GM23338 (cell line): ENCODE measurements at places on chromosomes 11 and 22. TPM values are rescaled to one million over a fixed set of nuclear protein-coding genes. Genes with fewer than 3 reads are reported as not detected.

DNA sequence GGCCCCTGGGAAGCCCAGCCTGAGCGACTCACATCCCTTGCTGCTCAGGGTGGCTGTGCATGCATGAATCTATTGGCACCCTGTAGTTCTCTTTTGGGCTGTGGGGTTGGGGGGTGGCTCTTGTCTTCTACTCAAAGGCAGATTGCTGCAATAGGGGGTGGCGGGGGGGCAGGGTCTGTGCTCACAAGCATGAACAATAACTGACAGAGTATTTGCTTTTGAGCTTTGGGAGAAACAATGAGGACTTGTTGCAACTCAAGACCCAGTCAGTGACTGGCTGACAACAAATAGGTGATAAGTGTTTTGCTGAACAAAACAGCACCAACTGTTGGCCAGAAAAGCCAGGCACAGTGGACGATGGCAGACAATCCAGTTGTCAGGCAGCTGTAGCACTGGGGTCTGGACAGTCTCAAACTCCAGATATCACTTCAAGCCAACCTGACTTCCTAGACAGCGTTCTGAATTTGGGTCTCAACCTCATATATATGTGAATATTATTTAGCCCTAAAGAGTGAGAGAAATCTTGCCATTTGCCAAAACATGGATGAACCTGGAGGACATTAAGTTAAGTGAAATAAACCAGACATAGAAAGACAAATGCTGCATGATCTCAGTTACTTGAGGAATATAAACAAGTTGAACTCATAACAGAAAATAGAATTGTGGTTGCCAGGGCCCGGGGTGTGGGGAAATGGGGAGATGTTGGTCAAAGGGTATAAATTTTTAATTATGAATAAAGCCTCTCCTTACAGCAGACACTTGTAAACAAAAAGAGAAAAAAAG is 61.7 kb downstream of the ME3 start:
- no peak for DNase-seq

GRCh38 chr11:114280696-114281095 is 15.5 kb upstream of the NNMT start:
- peak; percentile 92 for DNase-seq

DNA sequence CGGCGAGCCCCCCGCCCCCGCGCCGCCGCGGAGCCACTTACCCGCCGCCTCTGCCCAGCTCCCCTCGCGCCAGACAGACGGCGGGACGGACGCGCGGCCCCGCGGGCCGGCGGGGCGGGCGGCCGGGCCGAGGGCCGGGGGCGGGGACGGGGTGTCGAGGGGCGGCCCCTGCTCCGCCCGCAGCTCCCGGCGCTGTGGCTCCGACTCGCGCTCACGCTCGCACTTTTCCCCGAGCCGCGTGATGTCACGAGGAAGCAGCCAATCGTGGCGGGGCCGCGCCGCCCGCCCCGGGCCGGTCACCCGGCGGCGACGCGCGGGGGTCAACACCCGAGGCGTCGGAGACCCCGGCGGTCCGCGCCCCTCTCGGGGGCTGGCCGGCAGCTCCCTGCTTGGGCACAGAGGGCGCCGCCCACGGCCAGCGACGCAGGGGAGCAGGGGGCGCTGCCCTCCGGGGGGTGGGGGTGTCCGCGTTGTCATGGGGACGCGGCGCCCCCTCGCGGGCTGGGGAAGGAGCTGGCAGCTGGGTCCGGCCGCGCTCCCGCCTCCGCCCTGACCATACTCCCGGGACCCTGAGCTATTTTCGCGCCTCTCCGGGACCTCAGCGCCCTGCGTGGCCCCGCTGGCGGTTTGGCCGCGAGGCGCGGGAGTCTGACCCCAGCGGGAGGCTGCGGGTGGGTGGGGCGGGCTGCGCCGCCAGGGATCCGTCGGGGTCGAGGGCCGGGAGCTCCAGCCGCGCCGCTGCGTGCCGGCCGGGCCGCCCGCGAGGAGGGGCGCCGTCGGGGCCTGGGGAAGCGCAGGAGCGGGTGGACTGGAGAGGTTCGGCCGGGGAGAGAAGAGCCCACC is at the start of gene CHRM4:
Gene CHRM4, minus strand, starts transcription at position 199 of the 843 bp plus-strand sequence. CDS start 5,219 bp downstream, outside the sequence.
- DNase-seq: peak; percentile 70

DNA sequence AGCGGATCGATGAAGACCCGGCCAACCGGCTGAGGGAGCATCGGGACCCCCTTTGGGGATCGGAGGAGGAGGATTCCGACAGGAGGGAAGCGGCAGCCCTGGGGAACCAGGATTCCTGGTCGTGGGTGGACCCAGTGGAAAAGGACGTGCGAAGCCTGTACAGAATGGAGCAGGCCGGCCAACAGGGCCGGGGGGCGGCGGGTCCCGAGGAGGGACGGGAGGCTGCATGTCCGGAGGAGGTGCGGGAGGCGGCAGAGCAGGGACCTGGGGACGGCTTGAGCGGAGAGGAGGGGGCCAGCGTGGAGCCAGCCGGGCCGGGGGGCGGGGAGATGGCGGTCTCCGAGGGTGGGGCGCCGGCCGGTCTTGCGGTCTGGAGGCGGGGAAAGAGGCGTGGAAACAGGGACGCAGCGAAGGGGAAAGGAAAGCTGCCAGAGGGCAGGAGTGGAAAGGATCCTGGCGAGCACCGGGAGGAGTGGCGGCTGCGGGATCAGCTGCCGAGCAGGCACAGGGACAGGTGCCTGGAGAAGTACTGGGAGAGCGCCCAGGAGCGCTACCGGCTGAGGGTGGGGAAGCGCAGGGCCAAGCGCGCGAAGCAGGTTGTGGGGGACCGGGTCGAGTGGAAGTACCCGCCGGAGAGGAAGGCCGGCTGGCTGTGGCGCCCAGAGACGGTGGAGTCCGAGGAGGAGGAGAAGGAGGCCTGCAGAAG is at the start of gene ANO5:
Gene ANO5, plus strand, starts transcription at position 444 of the 706 bp plus-strand sequence. CDS start 408 bp downstream, outside the sequence.
- DNase-seq: peak; percentile 81

The CALCB gene
- total RNA-seq: 7.4 and 7.9 TPM in 2 replicates

DNA sequence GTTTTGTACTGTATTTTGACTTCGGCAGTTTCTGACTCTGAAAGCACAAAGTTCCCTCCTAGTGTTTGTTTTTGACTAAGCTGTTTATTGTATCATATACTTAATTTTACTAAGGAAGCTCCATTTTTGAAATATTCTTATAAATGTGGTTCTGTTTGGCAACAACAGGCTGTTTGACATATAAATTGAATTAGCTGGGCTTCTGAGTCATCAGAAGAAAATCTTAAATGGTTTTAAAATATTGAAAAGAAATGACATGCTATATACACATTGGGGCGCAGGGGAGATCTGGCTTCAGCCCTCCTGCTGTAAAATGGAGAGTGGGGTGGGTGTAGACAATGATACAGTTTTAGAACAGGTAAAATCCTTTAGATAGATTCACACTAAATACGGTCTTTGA is 38.6 kb downstream of the SHISA8 start:
- DNase-seq: no peak

The IFTAP gene
- total RNA-seq: 17.1 and 19.8 TPM in 2 replicates

The PIWIL4 gene
- total RNA-seq: 0.23 and 0.66 TPM in 2 replicates

The MMP20 gene
- total RNA-seq: not detected in 2 replicates

DNA sequence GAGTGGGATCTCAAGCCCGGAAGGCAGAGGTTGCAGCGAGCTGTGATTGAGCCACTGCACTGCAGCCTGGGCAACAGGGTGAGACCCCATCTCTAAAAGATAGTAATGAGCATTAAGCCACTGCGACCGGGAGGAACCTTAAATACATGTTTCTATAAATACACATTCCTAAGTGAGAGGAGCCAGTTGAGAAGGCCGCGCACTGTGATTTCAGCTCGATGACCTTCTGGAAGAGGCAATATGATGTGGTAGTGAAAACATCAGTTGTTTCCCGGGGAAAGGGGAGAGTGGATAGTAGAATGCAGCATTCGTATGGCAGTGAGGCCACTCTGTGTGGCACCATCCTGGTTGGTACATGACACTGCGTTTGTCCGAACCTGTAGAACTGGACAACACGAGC is 18.0 kb downstream of the PTDSS2 start:
- no peak for DNase-seq

- no peak for DNase-seq
These were observed 24.2 kb downstream of the POU2AF3 start for GRCh38 chr11:111322534-111322933.

GRCh38 chr22:22884888-22885840 is 2.5 kb upstream of the IGLL5 start:
- DNase-seq: no peak

GRCh38 chr11:1223346-1224110 is 662 bp downstream of the MUC5B start:
- no peak for DNase-seq

GRCh38 chr11:105740164-105740903 is 130.5 kb downstream of the GRIA4 start:
- no peak for DNase-seq

The SMC1B gene
- total RNA-seq: not detected in 2 replicates

DNA sequence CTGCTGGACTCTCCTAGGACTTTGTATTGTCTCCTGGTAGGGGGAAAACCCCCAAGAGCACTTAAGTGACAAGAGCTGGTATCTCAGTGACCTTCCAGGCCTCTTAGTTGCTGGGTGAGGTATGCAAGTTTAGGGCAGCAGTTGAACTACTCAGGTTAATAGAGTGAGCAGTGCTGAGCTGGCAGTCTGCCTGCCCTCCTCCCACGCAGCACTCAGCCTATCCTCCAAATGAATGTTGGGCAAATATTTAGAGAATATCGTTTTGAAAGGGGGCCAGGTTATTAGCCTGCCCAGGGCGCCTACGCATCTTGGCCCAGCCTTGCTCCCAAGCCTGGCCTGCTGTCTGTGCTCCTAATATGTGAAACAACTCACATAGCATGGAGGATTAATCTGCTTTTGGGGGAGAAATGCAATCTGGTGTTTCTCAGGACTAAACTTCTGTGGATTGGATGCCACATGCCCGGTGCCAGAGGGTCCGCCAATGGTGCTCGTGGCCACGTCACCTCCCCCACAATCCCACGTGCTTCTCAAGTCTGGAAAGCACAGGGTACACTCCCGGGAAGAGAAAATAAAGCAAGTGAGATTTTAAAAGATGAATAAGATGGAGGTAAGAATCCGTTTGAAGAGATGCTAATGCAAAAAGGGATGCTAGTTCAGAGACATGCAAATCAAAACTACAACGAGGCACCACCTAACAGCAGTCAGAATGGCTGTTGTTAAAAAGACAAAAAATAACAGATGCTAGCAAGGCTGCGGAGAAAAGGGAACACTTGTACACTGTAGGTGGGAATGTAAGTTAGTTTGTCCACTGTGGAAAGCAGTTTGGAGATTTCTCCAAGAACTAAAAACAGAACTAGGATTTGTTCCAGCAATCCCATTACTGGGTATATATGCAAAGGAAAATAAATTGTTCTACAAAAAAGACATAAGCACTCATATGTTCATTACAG is 67.7 kb downstream of the SPON1 start:
- no peak for DNase-seq

The TIMP3 gene
- total RNA-seq: 1.4 and 1.9 TPM in 2 replicates

The C11orf87 gene
- total RNA-seq: 0.31 and 0.56 TPM in 2 replicates

- peak; percentile 11 for DNase-seq
These were observed 134.7 kb downstream of the ME3 start for GRCh38 chr11:86537541-86538222.

- no peak for DNase-seq
These were observed 75.4 kb downstream of the TRPC6 start for GRCh38 chr11:101508370-101508769.

GRCh38 chr11:46242041-46242951 is 35.2 kb upstream of the CREB3L1 start:
- DNase-seq: no peak

GRCh38 chr11:17793642-17794170 is 59.1 kb downstream of the KCNC1 start:
- DNase-seq: no peak

DNA sequence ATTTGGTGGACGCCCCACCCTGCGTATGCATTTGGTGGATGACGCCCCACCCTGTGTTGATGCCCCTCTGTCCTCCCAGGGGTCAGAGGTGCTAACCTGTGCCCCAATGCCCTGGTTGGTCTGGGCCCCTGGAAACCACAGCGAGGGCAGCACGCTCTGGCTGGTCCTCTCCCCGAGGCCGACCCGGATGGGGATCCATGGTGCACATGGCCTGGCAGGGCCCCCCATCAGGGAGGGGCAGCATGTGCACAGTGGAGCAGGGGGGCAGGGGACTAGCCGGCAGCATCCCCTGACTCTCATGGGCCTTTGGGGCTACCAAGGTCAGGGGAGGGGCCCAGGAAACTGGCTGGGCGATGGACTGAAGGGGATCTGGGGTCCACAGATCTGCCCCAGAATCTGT is 7.6 kb upstream of the MUC5AC start:
- no peak for DNase-seq

The NRGN gene
- total RNA-seq: 0.24 TPM in 1 of 2 replicates, not detected in the other

The USP2 gene
- 4.9 and 6.6 TPM in 2 replicates for total RNA-seq

- DNase-seq: peak; percentile 79
These were observed 66.4 kb downstream of the SGSM3 start for GRCh38 chr22:40436505-40437431.

GRCh38 chr11:75867778-75868374 is 52.9 kb downstream of the UVRAG start:
- DNase-seq: peak; percentile 77

DNA sequence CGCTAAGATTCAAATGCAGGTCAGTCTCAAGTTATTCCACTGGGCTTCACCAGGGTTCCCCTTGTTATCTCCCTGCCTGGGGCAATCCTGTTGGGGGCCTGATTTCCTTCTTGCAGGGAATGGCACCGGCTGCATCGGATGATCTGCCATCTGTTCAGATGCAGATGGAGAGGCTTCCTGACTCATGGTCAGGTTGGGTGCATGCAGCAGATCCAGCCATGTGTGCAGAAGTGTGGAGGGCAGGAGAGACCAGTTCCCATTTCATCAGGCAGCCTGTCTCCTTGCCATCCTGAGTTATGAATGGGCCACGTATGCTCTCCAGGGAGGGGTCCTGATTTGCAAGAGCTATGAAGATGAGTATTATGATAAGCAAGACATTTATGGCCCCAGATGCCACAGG is 161.2 kb upstream of the PLET1 start:
- DNase-seq: no peak

DNA sequence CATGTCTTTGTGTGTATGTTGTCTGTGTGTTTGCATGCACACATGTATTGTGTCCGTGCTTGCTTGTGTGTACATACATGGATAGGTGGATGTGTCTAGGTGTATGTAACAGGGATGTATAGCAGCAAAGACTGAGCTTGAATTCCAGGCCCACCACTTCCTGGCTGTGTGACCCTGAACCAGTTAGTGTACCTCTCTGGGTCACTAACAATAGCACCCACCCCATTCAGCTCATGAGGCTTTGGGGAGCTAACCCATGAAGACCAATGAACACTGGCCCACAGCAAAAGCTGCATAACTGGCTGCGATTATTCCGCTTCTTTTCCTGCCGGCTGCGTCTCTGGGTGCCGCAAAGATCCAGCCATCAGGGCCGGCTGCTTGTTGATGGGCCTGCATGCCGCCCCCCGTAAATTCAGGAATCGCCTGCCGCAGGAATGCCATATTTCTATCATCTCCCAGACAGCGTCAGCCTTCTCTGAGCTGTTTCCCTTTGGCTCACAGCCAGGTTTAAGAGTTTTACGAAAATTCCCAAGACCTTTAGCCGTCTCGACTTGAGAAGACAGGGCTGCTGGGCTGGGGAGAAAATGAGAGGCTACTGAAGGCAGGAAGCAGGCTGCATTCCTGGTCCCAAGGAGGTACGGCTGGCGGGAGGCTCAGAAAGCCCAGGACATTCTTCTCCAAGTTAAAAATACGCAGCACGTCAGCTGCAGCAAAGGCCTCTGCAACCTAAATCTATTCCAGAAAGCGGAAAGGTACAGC is 224.6 kb downstream of the MN1 start:
- peak; percentile 32 for DNase-seq

- no peak for DNase-seq
These were observed 61.9 kb downstream of the SMCO4 start for GRCh38 chr11:93481279-93481678.

GRCh38 chr11:123480290-123480815 is 50.3 kb downstream of the GRAMD1B start:
- DNase-seq: no peak
